NCI-H748 treated with DMSO at 0.1 percent for 48 hours (cell line): ENCODE measurements at places on chromosomes 12 and 14.

GRCh38 chr14:57834961-57835360 is 30.9 kb downstream of the SLC35F4 start:
- no peak for DNase-seq

DNA sequence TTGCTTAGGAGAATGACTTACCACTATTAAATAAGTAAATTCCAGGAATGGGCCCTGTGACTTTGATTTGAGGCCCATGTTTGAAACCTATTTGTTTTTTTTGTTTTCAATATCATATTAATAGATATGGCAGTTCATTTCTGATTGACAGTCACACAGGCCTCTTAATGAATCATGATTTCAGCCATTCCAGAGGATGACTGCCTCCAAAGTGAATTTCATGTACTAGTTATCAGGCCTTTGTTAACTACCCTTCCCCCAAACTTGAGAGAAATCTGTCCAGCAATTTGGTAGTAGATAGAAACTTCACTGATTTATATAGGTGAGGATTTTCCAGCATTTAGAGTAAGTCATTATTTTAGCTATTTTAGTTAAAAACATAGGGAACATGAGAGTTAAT is 25.9 kb upstream of the GALNT16 start:
- no peak for DNase-seq

DNA sequence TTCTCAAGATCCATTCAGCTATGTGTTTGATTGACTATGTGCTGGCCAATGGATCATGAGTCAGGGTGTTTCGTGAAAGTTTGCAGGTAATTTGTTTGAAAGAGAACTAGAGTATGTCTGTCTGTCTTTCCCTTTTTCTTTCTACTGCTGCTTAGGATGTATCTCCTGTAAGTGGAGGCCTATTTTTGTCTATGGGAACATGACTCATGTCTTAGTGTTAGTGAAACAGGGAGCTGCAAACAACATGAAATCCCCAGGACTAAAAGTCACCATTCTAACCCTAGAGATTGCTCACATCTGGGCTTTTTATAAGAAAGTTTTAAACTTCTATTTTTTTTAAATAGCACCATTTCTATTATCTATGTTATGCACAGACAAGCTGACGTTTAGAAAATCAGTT is 333.0 kb downstream of the CCER1 start:
- DNase-seq, result no peak

GRCh38 chr14:50362764-50363713 is 33.6 kb downstream of the CDKL1 start:
- no peak for DNase-seq

DNA sequence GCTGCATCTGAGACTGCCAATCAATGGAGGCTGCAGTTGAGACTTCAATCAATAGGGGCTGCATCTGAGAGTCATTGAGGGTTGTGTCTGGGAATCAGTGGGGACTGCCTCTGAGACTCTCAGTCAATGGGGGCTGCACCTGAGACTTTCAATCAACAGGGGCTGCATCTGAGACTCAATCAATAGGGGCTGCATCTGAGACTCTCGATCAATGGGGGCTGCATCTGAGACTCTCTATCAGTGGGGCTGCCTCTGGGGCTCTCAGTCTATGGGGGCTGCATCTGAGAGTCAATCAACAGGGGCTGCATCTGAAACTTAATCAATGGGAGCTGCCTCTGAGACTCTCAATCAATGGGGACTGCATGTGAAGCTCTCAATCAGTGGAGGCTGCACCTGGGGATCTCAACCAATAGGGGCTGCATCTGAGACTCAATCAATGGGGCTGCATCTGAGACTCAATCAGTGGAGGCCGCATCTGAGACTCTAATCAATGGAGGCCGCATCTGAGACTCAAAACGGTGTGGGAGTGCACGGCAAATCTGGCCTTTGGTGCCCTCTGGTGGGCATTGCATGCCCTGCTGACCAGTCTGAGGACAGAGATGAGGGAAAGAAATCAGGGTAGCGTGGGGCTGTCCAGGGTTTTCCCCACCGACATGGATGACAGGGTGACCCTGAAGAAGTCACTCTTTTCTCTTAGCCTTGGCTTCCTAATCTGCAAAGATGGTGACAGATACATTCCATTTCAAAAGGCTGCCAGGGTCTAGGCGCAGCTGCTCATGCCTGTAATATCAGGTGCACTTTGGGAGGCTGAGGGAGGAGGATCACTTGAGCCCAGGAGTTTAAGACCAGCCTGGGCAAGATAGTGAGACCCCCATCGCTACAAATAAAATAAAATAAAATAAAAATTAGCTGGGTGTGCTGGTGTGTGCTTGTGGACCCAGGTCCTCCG is 41.3 kb upstream of the EIF5 start:
- peak; percentile 40 for DNase-seq

GRCh38 chr12:88633312-88633711 is 53.0 kb upstream of the KITLG start:
- no peak for DNase-seq

DNA sequence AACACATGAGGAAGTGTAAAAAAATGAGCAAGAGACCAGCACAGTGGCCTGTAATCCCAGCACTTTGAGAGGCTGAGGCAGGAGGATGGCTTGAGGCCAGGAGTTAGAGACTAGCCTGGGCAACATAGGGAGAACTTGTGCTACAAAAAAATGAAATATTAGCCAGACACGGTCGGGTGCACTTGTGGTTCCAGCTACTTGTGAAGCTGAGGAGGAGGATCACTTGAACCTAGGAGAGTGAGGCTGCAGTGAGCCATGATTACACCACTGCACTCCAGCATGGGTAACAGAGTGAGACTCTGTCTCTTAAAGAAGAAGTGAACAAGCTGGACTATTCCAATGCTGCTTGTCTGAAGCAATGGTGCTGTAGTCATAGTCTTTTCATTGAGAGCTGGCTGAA is 36.3 kb upstream of the MAP3K9 start:
- DNase-seq, result no peak
